ENCODE measurements at places on chromosomes 12 and 14.

- no peak for DNase-seq
These were observed 133.1 kb downstream of the DAAM1 start for GRCh38 chr14:59321626-59321949.

DNA sequence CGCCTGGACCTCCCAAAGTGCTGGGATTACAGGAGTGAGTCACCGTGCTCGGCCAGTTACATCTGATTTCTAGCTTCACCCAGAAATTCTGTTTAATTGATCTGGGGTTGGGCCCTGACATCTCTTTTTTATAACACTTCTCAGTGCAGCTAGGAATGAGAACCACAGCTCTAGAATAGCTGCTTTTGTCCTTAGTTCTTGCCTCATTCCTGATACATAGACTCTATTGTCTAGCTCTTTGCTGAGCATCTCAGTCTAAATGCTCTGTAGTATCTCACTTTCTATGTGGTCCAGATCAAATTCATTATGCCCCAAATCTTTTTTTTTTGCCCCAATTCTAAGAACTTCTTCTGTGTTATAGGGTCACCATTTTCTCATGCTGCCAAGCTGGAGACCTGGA is 29.9 kb upstream of the FUT8 start:
- DNase-seq: no peak

- no peak for DNase-seq
These were observed 9.7 kb downstream of the SLCO1C1 start for GRCh38 chr12:20704860-20705259.

DNA sequence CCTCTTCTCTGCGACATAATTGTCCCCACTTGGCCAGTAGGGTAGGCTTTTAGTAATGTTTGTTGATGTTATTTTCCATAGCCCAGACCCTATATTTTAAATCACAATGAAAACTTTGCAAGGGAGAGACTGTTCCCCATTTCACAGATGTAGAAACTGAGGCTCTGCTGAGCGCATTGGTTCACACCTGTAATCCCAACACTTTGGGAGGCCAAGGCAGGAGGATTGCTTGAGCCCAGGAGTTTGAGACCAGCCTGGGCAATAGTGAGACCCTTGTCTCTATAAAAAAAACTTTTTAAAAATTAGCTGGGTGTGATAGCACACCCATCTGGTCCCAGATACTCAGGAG is 114.8 kb downstream of the DIP2B start:
- no peak for DNase-seq

Measured in activated T-cell treated with anti-CD3 and anti-CD28 coated beads for 4 hours (primary cell).